ENCODE measurements at places on chromosomes 16 and 17. TPM values are rescaled to one million over a fixed set of nuclear protein-coding genes. Genes with fewer than 3 reads are reported as not detected.
A peak's percentile ranks its signal among the peaks of the same experiment; 100 is the strongest.

DNA sequence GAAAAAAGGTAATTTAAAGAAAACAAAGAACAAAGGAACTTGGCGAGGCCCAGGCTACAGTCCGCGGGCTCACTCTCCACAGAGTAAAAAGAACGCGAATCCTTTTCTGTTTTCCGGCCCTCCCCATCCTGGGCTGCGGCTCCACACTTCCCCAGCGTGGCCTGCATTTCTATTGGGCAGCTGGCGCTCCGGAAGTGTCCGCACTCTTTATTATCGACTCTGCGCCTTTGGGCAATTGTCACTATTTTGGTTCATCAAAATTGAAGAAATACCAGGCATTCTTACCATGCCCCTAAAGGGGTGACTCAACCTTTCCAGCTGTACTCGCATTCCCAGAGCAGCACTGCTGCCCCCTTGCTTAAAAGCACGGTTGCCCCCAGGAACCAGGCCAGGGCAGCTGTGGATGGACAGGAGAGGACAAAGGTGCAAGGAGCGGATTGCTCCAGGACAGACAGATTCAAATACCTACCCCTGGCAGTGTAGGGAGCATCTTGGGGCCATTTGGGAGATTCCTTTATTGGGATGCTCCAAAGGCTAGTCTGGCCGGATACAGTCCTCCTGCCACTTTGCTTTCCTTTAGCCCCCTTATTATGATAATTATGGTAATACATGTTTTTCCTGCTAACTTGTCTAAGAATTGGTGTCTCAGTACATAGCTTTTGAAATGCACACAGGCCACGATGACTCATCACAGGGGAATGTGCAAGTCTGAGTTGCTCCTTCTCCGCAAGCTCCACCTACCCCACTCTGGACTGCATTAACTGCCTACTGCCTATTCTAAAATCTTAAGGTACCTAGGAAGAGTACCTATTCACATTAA lies 985 bp upstream of the SLFN12 start:
- peak; percentile 94 for DNase-seq

- peak; percentile 44 for DNase-seq
Observed at GRCh38 chr16:80570106-80570478, 29.3 kb downstream of the DYNLRB2 start.

GRCh38 chr16:450385-450784 lies 24.9 kb downstream of the RAB11FIP3 start:
- DNase-seq: no peak

- no peak for DNase-seq
Observed at GRCh38 chr16:12724226-12724625, 79.5 kb downstream of the CPPED1 start.

DNA sequence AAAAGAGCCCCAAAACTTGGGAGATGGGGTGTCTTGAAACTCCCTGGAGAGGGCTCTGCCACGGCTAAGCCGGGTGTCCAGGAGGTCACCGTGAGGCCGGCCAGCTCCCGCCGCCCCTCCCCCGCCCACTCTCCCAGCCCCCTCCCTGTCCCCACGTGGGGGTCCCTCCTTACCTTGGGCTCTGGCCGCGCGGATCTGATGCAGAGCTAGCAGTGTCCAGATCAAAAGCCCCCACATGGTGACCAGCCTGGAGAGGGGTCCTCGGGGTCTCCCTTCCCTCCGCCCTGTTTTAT lies 447 bp downstream of the SDK2 start:
- DNase-seq: no peak

DNA sequence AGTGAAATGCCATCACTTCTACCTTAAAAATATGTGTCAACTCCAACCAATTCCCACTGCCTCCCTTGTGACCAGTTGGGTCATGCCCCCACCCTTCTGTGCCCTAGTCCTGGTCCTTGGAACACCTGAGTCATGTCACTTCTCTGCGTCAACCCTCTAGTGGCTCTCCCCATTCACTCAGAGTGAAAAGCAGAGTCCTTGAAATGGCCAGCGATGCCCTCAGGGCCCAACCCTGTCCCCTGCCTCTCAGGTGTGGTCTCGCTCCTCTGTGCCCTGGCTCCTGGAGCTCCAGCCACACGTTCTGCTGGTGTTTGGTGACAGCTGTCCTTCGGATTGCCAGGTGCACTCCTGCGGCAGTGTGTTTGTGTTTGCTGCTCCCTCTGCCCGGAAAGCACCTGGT lies 89.2 kb downstream of the SPECC1 start:
- DNase-seq: no peak

GRCh38 chr17:1182811-1183170 lies 3.0 kb upstream of the ABR start:
- no peak for DNase-seq

Gene G6PC3
- 21.2 TPM for total RNA-seq

Gene SRCIN1
- 2.4 TPM for total RNA-seq

Gene MYH1
- not detected for total RNA-seq

Data from lung (tissue), 17 donors.